Activated T-helper 17 cell treated with anti-CD3 and anti-CD28 coated beads, Interleukin-2, amount 50 U/mL, for 72 hours (primary cell): ENCODE measurements at places on chromosomes 16 and 17. TPM values are rescaled to one million over a fixed set of nuclear protein-coding genes. Genes with fewer than 3 reads are reported as not detected.

GRCh38 chr17:1244606-1245012 lies 25.6 kb upstream of the BHLHA9 start:
- ATAC-seq, result no peak

NEK8 gene
- 9.2 TPM for total RNA-seq

ARL5C gene
- not detected for total RNA-seq

GRCh38 chr17:61314368-61315078 lies 85.1 kb upstream of the TBX2 start:
- ATAC-seq, result no peak

DNA sequence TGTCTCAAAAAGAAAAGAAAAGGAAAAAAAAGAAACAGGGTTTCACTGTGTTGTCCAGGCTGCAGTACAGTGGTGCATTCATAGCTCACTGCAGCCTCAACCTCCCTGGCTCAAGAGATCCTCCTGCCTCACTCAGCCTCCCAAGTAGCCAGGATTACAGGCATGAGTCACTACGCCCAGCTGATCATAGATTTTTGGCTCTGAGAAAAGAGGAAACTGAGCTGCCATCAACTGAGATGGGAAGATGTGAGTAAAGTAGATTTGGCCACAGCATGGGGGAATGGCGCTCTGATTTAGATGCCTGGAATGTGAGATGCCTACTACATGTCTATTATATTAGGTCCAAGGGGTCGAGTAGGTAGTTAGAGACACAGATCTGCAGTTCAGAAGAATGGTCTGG lies 5.9 kb upstream of the NAGS start:
- ATAC-seq, result no peak

GRCh38 chr17:17537311-17538099 lies 41.3 kb upstream of the RASD1 start:
- ATAC-seq, result no peak

DNA sequence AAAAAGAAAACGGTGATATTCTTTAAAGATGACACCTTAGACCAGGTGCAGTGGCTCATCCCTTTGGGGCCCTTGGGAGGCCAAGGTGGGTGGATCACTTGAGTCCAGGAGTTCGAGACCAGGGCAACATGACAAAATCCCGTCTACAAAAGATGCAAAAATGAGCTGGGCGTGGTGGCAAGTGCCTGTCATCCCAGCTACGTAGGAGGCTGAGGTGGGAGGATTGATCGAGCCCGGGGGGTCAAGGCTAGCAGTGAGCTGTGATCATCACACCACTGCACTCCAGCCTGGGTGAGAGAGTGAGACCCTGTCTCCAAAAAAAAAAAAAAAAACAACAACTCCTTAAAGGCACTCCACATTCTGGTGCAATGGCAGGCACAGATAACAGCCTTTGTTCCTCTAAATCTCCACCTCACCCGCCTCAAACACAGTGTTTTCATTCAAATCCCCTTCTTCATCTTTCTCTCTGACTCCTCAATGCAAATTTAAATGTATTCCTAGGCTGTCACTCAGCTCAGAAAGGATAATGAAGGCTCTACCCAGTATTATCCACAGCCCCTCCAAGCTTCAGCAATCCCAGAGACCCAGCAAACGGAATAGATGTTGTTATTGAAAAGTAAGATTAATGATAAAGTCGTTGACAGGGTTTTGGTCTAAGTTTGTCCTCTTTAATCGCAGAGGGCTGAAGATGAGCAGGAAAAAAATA lies 56.2 kb upstream of the CACNG5 start:
- ATAC-seq, result no peak

DNA sequence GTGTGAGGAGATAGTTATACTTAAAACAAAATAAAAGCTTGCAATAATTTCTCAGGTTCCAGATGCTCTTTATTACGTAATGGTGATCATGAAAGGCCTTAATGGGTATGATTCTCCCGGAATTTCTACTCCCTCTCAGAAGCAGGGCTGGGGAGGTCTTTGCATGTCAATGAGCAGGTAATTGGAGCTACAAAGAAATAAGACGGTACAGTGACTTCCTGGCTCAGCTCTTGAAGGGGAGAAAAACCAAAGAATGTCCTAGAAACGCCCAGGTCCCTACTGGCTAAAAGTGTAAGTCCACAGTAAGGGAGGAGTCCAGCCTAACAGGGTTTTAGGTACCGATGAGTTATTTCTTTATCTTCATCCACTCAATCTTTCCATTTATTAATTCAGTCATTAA lies 390.9 kb downstream of the TMEM114 start:
- no peak for ATAC-seq

TP53TG3C gene
- total RNA-seq, result not detected

DNA sequence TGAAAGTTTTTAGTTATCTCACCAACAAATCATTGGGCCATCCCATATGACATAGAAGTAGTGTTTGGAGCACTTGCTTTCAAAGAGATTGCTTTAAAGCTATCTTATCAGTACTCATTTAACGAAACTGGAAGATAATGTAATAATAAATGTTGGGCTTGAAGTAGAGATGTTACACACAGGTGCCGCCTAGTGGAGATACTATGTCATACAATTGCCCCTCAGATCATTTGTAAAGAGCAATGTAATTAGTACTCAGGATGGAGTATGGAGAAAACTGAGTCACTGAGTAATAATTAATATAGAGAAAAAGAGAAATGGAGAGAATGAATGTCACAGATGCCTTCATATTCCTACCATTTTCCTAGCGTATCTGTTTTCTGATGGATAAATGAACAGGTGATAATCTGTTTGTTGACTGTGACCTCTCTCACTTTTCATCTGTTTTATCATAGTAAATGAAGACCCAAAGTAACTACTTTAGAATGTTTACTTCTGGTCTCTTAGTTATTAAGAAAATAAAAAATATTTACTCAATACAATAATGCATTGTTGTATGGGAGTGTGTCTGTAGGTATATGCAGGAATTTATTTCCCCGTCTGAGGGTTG lies 80.4 kb downstream of the EFCAB5 start:
- peak; percentile 51 for ATAC-seq

DNA sequence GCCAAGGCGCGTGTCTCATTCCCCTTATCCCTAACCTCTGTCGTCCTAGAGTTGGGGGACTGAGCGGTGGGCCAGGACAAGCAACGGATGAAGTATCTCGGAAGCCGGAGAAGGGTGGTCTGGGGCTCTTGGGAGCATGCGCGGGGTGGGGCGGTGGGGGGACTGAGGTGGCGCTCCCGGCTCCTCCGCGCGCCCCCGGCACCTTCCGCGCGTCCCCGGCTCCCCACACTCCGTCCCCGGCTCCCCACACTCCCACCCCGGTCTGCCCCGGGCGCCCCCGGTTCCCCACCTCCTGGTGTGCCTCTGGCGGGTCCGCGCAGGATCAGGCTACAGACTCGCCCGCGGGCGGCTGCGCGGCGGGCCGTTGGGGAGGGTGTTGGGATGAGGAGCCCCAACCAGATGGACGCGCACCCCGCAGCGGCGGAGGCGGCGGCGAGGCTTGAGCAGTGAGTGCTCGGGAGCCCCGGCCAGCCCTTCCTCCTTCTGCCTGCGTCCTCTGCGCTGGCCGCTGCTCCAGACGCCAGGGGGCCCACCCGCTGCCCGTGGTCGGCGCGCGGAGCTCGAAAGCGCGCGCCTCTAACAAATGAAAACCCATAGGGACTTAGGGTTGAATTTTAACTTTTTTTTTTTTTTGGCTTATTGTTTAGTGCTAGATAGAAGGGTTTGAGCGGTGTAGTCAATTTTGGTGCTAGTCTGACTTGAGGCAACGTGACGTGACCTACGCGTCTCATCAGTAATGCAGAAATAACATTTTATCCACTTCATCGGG lies 5.6 kb upstream of the CRYM start:
- no peak for ATAC-seq

DNA sequence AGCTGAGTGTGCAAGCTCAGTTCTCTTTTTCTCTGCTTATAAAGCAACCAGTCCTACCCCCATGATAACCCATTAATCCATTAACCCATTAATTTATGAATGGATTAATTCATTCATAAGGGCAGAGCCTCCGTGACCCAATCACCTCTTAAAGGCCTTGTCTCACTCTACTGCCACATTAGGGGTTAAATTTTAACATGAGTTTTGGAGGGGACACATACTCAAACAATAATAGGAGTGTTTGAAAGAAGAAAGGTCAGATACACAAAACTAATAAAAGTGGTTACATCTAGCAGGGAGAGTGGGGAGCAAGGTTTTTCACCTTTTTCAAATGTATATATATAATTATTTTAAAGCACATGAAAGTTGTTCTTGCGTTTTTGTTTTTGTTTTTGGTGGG lies 6.8 kb downstream of the VMP1 start:
- no peak for ATAC-seq

GRCh38 chr16:87233928-87234327 lies 83.3 kb downstream of the C16orf95 start:
- no peak for ATAC-seq

KRTAP4-9 gene
- not detected for total RNA-seq

MYO18A gene
- total RNA-seq, result 90.6 TPM

DNA sequence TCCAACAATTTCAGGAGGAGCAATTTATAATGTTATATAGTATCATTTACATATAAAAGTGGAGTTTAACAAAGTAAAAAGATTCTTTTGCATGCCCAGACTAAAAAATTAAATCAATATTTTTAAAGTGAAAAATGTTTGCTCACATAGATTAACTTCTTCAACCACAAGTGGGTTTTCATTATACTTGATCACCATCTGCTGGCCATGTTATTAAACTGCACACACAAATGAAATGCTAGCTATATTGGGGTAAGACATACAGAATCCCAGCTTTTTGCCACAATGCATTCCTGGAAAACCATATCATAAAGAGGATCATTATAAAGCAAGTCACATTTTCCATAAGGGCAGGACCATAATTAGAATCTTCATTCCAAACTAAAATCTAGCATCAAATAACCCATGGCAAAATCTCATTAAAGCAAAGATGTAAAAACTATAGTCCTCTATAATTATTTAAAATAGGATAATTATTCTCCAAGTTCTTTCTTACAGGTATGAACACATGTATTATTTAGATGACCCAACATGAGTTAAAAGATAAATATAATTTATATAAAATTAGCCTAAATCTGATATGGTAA lies 26.3 kb downstream of the CEP112 start:
- ATAC-seq, result no peak

NTN1 gene
- 0.87 TPM for total RNA-seq

GRCh38 chr16:59604354-59604753 lies 870.2 kb upstream of the GOT2 start:
- no peak for ATAC-seq

GRCh38 chr17:13592427-13592826 lies 9.3 kb downstream of the HS3ST3A1 start:
- ATAC-seq, result no peak

CDH5 gene
- not detected for total RNA-seq

- no peak for ATAC-seq
Observed at GRCh38 chr17:74567397-74567796, at the start of gene CD300H. CD300H (minus strand) TSS chr17:74567509.

- ATAC-seq, result no peak
Observed at GRCh38 chr16:60230666-60231065, 1496.5 kb upstream of the GOT2 start.

- no peak for ATAC-seq
Observed at GRCh38 chr17:10360578-10360977, 12.2 kb downstream of the MYH13 start.

CRHR1 gene
- not detected for total RNA-seq

ZSCAN10 gene
- total RNA-seq, result 0.45 TPM

IQCK gene
- total RNA-seq, result 1.7 TPM

- no peak for ATAC-seq
Observed at GRCh38 chr17:81579821-81580321, 27.7 kb upstream of the FAAP100 start.

DNA sequence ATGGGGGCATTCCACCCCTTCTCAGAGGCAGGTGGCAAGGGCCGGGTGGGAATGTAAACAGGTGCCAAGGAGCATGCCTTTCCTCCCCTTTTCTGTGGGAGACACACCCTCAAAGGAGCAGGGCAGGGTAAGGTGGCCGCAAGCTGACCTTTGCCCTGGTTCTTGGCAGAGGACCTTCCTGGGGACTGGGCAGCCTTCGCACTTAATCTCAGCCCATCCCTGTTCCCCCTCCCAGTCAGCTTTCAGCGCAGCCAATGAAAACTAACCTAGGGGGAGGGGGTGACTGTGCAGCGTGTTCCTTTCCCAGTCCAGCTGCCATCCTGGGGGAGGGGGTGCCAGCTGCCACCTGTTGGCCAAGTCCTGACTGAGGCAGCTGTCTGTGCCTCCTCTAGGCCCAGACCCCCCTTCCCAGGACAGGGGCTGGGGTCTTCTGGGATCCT lies 2.8 kb downstream of the TRAF4 start:
- ATAC-seq, result no peak

GRCh38 chr17:16905593-16906191 lies 66.2 kb downstream of the TNFRSF13B start:
- ATAC-seq, result peak; percentile 55

PPY gene
- 0.90 TPM for total RNA-seq

GRCh38 chr17:69578385-69578936 lies 164.0 kb downstream of the MAP2K6 start:
- ATAC-seq, result no peak

DNA sequence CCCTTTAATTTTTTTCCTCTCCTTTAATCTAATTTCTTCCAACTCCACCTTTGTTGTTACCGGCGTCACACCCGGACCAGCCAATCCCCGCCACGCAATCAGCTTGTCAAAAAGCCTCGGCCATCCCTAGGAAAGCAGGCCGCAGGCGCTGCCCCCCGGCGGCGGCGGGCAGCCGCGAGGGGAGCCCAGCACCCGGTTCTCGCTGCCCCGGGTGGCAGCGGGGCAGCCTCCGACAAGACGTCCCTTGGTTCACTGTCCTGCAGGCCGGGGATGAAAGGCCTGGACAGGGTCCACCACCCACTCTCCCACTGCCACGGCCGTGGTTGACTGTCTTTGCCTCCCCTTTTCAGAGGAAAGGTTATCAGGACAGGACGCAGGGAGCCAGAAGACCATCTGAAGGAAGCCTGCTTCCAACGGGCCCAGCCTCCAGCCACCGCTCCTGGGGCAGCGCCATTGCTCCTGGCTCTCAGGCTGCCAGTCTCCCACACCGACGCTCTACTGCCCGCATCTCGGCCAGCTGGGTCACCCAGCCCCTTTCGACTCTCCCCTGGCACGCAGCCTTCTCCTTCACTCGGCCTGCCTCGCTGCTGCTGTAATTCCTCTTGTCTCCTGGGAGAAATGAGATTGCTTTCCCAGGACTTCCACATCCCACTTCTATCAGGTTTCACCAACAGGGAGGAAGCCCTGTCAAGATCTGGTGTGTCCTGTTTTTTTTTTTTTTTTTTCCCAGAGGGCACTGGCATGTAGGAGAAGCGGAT lies 2.8 kb upstream of the UBTF start:
- ATAC-seq, result no peak
